ENCODE measurements at places on chromosomes 5 and 9. TPM values are rescaled to one million over a fixed set of nuclear protein-coding genes. Genes with fewer than 3 reads are reported as not detected.

Gene KIF12
- not detected for total RNA-seq

Gene ASPN
- 25.9 TPM for total RNA-seq

Gene TEK
- total RNA-seq: 36.5 TPM

Gene SPINK1
- 0.80 TPM for total RNA-seq

Gene NR6A1
- total RNA-seq: 1.3 TPM

Gene RXRA
- total RNA-seq: 45.5 TPM

Gene CYFIP2
- total RNA-seq: 27.3 TPM

Gene PCDHB16
- total RNA-seq: 3.9 TPM

Gene PCDHB14
- 2.8 TPM for total RNA-seq

Gene UGT3A1
- not detected for total RNA-seq

Gene CDC20B
- total RNA-seq: not detected

Gene PLGRKT
- total RNA-seq: 31.2 TPM

Gene TAS2R1
- total RNA-seq: not detected

Gene PCDHGA9
- total RNA-seq: 3.2 TPM

Gene MLANA
- not detected for total RNA-seq

Gene TRPM3
- total RNA-seq: 0.07 TPM

Gene NR3C1
- total RNA-seq: 29.6 TPM

Gene ANKRD20A1
- total RNA-seq: 0.63 TPM

Gene FIBCD1
- total RNA-seq: 1.8 TPM
